HepG2 (cell line): ENCODE measurements at places on chromosomes 2 and 18. TPM values are rescaled to one million over a fixed set of nuclear protein-coding genes. Genes with fewer than 3 reads are reported as not detected.
A peak's percentile ranks its signal among the peaks of the same experiment; 100 is the strongest.

GRCh38 chr2:235265348-235265965 is 228.4 kb upstream of the AGAP1 start:
- peak; percentile 38 for DNase-seq

DNA sequence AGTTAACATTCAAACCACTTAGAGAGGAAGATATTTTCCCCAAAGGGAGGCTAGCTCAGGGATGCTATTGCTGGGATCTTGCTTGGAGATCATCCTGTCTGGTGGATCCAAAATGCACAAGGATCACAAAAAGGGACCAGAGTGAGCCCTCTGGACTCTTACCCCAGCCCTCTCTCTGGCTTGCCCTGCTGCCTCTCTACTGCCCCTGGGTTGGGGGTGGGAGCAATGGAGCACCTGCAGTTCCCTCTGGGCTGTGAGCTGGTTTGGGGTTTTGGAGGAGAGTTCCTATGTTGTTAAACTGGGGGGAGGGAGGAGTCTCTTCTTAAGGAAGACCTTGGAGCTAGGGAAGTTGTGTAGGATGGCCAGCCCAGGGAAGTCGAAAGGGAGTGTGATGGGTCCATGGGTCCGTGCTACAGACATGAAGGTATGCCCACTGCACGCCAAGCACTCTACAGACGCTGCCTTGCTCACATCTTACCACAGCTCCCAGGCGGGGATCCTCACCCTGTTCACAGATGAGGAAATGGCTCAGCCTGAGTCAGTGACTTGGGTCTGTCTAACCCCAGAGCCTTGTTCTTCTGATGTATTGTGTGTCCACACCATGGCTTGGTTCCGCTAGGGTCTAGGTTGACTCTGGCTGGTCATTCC is 3.8 kb downstream of the LBH start:
- no peak for DNase-seq

DNA sequence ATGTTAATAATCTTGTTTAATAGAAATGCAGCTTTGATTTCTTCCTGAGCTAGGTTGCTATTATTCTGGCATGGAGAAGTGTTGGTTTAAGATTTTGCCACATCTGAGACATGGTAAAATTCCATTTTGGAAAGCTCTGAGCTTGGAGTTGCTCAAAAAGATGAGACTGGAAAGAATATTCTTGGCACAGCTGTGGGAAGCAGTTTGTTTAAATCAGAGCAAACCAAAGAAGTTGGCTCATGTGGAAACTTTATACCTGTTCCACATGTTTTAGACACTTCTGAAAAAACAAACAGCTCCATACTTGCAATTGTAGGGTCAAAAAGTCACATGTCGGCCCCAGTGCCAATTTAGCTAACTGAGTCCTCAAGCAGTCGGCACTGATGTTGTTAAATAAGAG is 116.6 kb downstream of the SLC4A3 start:
- no peak for DNase-seq

GRCh38 chr18:66872277-66872676 is 268.4 kb upstream of the CDH19 start:
- DNase-seq = no peak

Gene C1GALT1C1L
- 0.91 and 1.3 TPM in 2 replicates for total RNA-seq

Gene REG1B
- not detected in 2 replicates for total RNA-seq
